Activated CD4-positive, alpha-beta T cell treated with anti-CD3 and anti-CD28 coated beads for 24 hours (primary cell): ENCODE measurements at places on chromosomes 6 and 20.

GRCh38 chr6:170067923-170068360, 222.9 kb downstream of the DLL1 start:
- DNase-seq, result no peak

- DNase-seq, result no peak
Measured at GRCh38 chr6:26235302-26235670, 129.7 kb upstream of the BTN3A2 start.

GRCh38 chr6:92840246-92840930, 579.0 kb downstream of the EPHA7 start:
- DNase-seq, result no peak

GRCh38 chr20:3679749-3680700, 1.8 kb downstream of the ADAM33 start:
- no peak for DNase-seq

DNA sequence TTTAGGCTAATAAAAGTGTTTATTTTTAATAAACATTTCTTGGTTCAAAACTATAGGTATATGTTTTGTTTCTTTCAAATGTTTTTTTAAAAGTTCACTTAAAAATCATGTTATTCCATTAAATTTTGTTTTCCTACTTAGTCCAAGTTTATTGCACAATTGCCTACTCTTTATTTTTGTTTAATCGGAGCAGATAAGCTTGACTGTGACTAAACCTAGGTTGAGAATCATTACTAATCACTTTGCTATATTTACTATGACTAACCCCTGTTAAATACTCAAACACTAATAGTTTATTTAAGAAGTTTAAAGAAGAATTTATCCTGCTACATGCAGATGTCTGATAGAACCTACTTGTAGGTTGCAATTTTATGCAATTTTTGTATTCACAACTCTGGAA, 18.8 kb downstream of the MAP3K4 start:
- no peak for DNase-seq

- DNase-seq, result peak; percentile 77
Measured at GRCh38 chr6:29702519-29703103, 20.6 kb upstream of the HLA-F start.

DNA sequence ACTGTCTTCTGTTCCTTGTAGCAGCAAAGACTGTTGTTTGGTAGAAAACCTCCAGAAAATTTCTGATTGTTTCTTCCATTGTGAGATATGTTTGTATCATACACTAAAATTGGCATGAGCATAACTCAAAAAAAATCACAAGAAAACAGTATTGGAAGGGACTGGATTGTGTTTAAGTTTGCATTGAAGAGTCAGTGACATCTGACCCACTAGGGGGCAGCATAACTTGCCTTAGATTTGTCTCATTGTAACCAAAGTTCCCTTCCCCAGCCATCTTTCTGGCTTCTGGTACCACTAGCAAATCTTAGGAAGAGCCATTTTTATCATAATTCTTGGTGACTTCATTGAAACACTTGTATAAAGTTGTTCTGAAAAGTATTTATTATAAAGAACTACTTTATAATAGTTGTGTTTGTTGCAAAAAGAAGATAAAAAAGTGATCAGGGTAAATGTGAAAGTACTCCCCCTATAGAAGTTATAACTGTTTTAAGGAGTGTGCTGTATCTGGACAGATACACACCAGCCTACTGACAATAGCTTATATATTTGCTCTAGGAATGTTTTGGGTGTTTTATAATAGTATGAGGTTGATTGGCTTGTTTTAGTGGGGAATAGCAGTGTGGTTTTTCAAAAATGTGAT, 7.7 kb downstream of the CSTF1 start:
- peak; percentile 21 for DNase-seq

DNA sequence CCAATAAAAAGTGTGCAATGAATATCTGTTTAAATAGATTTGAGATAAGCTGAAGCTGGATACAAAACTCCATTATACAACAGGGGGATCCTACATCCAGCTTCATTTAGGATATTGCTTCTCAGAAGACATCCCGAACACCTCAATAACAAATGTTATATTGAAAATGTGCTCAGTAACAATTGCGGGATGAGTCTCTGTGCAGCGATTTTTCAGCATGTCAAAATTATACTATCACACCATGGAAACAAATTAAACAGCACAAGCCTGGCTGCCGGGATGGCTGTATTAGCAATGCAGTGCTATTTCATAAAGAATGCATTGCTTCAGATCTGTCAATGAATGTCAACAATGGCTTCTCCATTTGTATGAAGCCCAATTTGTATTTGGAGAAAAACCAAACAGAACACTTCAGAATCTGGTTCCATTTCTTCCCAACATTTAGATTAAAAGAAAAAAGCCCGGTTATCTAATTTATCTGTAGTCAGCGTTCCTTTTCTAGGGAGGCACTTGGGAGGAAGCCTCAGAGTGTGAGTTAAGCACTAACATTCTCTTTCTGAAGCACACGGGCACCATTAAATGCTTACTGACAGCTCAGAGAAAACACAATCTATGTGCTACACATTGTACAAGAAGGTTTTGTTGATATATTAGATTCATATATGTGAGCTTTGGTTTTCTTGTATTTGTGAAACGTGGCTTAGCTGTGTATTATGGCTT, 310.9 kb upstream of the AGPAT4 start:
- DNase-seq, result no peak

GRCh38 chr6:121885399-121886152, 450.1 kb downstream of the GJA1 start:
- no peak for DNase-seq
